ENCODE measurements at places on chromosomes 4 and X. TPM values are rescaled to one million over a fixed set of nuclear protein-coding genes. Genes with fewer than 3 reads are reported as not detected.

DNA sequence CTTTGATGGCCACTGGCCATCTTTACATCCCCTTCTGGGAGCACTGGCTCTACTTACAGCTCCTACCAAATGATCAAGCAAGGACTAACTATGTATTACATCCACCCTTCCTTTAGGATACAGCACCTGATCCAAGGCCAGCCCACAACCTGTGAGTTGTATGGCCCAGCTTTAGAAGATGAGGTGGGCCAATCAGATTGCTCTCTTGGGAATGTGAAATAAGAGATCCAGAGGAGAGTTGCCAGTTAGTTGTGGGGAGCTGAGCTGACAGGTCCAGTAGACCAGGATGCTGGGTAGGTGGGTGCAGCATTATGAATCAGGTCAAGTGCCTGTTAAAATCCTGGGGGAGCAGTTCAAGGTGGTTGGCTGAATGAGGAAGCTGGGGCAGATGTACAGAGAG, 111.5 kb downstream of the GNL3L start:
- DNase-seq = no peak

- no peak for DNase-seq
These were observed 649.3 kb downstream of the IQCM start for GRCh38 chr4:149166365-149166764.

SYP gene
- 1.8 TPM for total RNA-seq

GRCh38 chr4:18676526-18676915, 655.0 kb upstream of the LCORL start:
- no peak for DNase-seq

UGT2B11 gene
- not detected for total RNA-seq

PFKFB1 gene
- 0.16 TPM for total RNA-seq

DNA sequence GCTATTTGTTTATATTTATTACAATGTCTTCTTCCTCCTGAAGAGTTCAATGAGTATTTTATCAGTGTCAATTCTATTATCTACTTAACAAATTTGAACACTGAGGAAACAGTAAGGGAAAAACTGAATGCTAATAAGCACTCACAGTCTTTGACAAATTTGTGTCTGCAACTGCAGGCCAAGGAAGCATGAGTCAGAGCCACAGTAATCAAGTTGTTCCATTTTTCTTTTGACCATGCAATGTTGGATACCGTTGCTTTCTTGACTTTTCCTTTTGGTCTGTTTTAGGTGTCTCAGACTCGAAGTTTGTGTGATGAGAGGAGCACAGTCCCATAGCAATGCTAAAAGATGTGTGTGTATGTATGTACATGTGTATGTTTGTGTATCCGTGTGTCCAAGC, 359.6 kb downstream of the IL1RAPL1 start:
- DNase-seq = no peak

DNA sequence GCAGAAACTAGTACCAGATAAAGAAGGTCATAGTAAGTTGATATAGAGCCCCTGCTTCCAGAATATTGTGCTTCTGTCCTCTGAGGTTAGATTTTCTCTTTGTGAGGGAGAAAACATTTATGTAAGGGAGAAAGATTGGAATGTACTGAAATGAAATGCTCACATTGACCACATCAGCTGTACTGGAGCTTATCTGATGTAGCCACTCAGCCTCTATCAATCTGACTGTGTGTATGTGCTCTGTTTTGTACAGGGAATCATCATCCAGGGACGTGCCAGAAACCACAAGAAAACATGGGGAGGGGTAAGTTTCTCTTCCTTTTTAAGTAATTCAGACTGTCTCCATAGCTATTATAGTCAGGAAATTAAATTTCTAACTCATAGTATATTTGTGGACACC, 56.8 kb downstream of the PRRG1 start:
- DNase-seq = no peak

DNA sequence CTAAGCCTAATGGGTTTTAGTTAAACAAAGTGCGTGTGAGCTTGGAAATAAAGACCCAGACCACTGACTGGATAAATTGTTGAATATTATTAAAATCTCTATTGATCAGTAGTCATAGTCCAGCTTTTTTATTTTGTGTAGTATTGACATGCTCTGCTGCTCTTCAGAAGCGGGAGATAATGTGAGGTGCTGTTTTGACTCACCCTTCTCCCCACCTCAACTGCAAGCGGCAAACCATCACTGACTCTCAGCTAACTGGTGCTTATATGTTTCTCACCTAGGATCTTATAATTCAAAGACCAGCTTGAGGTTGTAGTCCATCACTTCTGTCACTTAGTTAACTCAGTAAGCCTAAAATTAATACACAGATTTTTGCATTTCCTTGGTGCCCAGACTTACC, 72.2 kb downstream of the COMMD8 start:
- no peak for DNase-seq

DNA sequence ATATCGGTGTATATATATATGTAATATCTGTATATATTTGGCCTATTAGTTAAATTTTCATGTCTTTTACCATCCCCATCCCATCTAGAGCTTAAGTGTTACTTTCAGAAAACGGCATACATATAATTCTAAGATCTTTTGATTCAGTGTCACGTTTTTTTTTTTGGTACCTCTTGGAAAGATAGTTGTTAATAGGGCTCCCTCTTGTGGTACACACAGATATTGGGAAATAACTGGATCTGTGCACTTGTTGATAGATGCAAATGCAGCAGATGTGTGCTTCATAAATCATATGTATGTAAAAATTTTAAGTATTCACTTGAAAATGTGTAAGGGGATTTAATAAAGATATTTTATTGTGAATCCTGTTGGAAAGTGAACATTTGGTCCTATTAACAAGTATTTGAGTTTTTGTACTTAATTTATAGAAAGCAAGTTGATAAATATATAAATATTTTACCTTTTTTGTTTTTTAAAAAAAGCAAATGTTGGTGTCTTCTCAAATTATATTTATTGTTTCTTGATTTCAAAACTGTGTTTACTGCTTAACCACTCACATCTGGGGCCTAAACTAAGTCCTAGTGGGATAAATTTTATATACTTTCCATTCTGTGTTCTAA, 74.7 kb downstream of the PAQR3 start:
- DNase-seq = no peak

JCHAIN gene
- total RNA-seq = 6.5 TPM

GATA1 gene
- 0.16 TPM for total RNA-seq

DNA sequence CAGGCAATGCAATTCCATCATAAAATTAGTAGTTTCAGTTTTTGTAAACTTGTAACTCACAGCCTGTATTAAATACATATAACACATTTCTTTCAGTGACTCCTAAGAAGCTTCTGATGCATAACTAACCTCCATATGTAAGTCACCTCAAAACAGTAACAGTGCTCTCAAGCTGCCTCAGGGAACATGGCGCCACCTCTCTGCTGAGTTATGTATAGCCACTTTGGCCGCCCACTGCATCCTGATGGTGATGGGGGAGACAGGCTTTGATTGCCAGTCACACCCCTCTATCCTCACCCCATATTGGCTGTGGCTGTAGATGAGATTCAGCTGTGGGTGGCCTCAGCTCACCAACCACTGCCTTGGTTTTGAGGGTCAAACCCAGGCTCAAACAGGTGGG, 54.3 kb downstream of the LRBA start:
- DNase-seq = no peak

GRCh38 chrX:117987373-117987772, 129.2 kb downstream of the KLHL13 start:
- no peak for DNase-seq

DNA sequence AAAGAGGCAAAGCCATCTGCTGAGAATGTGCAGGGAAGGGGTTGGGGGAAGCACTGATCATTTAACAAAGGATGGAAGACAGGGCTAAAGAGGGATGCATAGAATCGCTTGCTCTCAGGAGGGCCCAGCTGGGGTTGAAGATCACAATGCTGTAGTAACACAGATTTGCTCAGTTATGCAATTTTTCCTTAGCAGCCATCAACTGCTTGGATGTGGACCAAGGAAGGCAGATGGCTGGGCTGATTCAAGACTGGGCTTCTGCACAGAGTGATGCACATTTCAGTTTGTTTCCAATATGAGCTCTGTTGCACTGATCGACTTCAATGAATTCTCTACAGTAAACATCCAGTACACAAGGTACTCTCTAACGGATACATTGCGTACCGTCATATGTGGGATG, 127.8 kb upstream of the TBL1X start:
- DNase-seq = no peak

- no peak for DNase-seq
These were observed 74.2 kb downstream of the ALPK1 start for GRCh38 chr4:112371361-112371760.

MAGEA2 gene
- total RNA-seq = not detected

DNA sequence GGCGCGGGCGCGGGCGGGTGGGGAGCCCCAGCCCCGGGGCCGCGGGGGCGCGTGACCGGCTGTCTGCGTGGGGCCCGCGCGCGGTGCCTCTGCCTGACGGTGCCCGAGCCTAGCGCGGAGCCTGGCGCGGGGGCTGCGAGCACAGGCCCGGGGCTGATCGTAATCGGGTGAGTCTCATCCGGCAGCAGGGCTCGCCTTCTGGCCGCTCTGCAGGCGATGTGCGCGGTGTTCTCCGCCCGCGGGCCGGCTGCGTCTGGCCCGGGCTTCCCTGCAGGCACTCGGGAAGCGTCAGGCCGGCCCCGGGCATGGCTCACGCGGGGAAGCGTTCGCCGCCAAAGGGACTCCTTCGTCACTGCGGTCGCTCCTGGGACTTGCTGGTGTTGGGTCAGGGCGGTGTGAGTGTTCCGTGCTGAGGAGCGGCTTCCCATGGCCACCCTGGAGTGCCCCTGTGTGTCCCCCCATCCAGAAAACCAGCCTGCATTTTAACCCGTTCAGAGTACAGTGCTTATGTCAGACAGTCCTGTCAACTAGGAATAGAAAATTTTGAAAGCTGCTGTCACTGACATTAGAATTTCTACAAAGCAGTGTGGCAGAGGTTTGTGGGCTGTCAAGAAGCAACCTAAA, 40.6 kb downstream of the FAM149A start:
- peak; percentile 79 for DNase-seq

DNA sequence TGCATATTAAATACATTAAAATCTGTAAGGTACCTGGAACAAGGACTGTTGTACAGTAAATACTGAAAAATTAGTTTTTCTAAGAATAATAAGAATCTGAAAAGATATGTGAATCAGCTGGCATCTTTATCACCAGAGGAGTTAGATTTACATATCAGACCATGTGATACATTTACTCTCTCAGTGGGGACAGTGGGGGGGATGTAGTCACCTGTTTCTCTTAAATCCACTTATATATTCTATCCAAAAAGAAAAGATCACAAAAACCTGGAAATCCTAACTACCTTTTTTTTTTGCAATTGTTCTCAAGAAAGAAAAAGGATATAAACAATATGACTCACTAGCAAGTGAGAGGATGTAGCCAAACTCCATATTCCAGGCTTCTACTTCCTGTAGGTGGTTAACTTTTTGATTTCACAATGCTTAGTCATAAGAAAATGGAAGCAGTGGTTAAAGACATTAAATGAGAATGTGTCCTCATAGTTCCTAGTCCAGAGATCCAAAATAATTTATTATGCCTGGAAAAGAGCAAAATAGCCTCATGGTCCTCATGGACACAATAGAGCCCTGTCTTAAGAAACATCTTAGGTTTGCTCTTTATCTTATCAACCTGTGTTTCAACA, 22.5 kb upstream of the MYOZ2 start:
- no peak for DNase-seq

GRCh38 chrX:74382613-74383012, 38.7 kb upstream of the SLC16A2 start:
- peak; percentile 63 for DNase-seq

UPF3B gene
- total RNA-seq = 3.4 TPM

EIF2S3 gene
- 66.8 TPM for total RNA-seq

DNA sequence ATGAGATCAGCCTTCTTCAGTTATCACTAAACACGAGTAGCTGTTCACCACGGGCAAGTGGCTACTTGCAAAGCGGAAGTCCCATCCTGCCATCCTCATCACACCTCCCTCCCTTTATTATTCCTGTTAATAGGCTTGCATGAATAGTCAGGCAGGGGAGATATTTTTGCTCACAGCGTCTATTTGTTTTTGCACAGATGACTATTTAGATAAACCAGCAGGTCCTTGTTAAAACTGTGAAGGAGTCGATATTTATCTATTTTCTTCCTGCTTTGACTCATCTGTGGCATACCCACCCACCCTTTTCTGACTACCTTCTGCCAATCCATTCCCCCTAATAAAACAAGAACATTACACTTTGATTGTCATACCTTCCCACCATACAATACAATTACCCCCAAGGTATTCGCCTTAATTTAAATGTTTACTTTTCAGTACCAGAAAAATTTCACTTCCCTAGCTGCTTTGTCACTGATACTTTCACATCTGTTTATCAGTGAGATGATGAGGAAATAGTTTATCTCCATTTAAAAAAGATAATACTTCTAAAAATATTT, 96.6 kb upstream of the BANK1 start:
- DNase-seq = no peak
